ENCODE measurements at places on chromosomes 5 and 9.

DNA sequence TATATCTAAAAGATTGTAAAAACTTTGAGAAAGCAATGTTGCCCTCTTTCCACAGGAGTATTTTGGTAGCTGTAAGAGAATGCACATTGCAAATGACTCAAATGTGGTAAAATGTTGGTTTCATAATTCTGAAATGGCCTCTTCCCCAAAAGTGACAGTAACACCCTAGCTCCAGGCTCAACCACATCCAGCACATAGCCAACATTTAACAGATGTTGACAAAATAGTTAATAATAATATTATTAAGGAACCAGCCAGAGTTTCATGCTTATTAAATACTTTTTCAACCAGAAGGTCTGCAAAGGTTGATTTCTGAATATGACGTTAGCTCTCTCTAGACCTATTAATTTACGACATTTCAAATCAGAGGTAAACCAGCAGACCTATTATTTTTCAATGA, 1.3 kb downstream of the ANXA1 start:
- no peaks in the 10 kb centered on the region for H3K36me3 ChIP-seq
- H3K4me1 ChIP-seq = peaks cover 4% of the 10 kb centered on the region
- DNase-seq = no peak
- no peak overlapping the region for H3K27ac ChIP-seq
- H3K4me3 ChIP-seq = no peak overlapping the region

GRCh38 chr5:172321593-172321992, 38.0 kb upstream of the UBTD2 start:
- peaks cover 16% of the 10 kb centered on the region for H3K4me1 ChIP-seq
- no peak for DNase-seq

DNA sequence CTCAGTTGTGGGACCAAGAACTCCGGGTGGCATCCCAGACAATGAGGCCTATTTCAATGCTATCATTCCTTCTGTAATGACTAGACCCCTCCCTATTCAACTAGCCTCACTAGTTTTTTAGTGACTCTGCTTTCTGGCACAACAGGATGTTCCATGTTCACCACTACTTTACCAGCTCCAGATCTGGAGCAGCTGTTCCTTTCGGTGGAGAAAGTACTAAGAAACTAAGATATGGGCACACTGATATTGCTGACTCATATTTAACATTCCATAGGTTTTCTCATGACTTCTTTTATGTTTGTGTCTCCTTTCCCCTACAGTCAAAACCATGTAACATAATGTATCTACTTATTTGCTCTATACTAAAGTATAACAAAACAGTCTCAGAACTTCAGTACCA, 24.1 kb downstream of the IL33 start:
- H3K27ac ChIP-seq = no peak overlapping the region
- H3K36me3 ChIP-seq = no peaks in the 10 kb centered on the region
- H3K4me3 ChIP-seq = no peak overlapping the region
- no peak for DNase-seq

DNA sequence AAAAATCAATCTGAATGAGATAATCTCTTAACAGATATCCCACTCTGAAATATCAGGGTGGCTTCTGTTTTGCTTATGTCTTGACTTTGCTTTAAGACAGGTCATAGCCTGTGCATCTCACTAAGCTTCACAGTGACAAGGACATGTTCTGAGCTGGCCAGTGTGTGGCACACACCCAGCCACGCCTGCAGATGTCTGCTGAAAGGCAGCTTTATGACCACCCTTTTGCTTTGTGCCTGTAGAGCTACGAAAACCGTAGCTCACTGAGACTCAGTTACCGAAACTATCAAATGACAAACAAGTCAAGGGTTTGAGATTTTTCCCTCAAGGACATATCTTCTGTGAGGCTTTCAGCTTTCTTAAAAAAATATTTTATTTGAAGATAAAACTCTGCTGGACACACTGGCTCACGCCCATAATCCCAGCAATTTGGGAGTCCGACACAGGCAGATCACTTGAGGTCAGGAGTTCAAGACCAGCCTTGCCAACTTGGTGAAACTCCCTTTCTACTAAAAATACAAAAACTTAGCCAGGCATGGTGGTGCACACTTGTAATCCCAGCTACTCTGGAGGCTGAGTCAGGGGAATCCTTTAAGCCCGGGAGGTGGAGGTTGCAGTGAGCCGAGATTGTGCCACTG, 233.2 kb downstream of the SPATA31A1 start:
- H3K4me3 ChIP-seq = no peak overlapping the region
- no peak for DNase-seq
- no peak overlapping the region for H3K27ac ChIP-seq
- no peaks in the 10 kb centered on the region for H3K36me3 ChIP-seq

DNA sequence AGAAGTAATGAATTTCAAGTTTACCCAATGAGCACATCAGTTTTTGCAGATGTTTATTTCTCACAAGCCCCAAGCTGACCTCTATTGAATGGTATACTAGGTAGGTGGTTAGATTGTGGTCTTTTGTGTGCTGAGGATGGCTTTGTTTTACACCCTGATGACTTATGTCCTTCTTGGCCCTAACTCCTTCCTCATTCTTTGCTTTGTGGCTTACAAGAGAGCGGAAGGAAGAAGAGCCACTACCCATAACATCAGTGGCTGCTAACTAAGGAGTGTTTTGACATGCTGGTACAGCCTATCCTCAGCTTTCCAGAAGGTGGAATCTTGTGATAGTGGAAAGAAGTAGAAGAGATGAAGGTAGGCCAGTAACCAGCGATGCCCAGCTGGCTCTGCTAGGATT, 85.7 kb upstream of the NTRK2 start:
- H3K27me3 ChIP-seq = no peaks in the 10 kb centered on the region
- no peak overlapping the region for H3K4me3 ChIP-seq
- no peak for DNase-seq

GRCh38 chr5:139689631-139690063, 41.5 kb downstream of the CXXC5 start:
- peak overlapping the region; percentile 77 for H3K27ac ChIP-seq
- peaks cover 4% of the 10 kb centered on the region for H3K36me3 ChIP-seq
- DNase-seq = no peak
- H3K4me3 ChIP-seq = peak overlapping the region; percentile 54

GRCh38 chr9:82153032-82153431, 164.5 kb downstream of the SPATA31D1 start:
- no peak overlapping the region for H3K27ac ChIP-seq
- no peak for DNase-seq
- peaks cover 6% of the 10 kb centered on the region for H3K4me1 ChIP-seq
- peaks cover 2% of the 10 kb centered on the region for H3K36me3 ChIP-seq
- no peaks in the 10 kb centered on the region for H3K27me3 ChIP-seq
- no peak overlapping the region for H3K4me3 ChIP-seq

GRCh38 chr9:120697448-120697847, 16.8 kb downstream of the MEGF9 start:
- peaks cover 23% of the 10 kb centered on the region for H3K4me1 ChIP-seq
- no peak for DNase-seq
- no peaks in the 10 kb centered on the region for H3K27me3 ChIP-seq
- peaks cover 2% of the 10 kb centered on the region for H3K36me3 ChIP-seq

DNA sequence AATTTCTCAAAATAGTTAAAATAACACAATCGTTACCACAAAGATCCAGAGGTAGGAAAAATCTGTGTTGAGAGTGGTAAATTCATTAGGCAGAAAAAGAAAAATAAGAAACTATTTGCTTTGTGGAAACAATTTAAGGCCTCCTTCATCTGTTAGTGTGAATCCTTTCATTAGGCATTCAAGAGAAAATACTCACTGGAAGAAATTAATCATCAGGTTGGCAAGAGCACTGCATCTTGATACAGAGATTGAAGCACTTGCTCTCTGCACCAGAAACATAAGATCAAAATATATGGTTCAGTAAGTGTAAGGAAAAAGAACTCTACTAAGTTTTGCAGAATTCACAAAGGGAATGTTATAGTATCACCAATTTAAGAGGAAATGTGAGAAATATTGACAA, 44.4 kb downstream of the TTC39B start:
- no peak for DNase-seq
- no peaks in the 10 kb centered on the region for H3K4me1 ChIP-seq
- no peaks in the 10 kb centered on the region for H3K27me3 ChIP-seq
- no peak overlapping the region for H3K4me3 ChIP-seq
- H3K27ac ChIP-seq = no peak overlapping the region
- H3K36me3 ChIP-seq = no peaks in the 10 kb centered on the region

DNA sequence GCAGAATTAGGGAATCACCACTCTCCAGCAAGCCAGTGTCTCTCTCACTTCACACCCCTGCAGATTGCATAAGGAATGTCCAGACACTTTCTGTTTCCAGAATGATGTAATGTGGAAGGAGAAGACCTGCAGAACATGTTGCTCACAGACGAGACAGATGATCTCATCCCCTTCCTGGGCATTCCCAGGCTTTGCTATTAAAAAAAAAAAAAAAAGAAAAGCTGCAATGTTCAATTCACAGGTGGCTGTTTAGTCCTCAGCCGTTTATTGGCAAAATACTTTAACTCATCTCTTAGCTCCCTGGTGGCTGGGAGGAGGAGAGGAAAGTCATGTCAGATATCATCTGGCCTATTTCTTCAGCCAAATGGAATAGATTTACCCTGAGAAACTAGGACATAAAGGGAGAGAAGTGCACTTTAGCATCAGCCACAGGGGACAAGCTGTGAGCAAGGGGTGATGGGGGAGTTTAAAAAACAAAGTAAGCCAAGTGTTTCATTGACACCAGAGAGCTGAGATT, 95.9 kb upstream of the TNC start:
- DNase-seq = no peak
- H3K4me3 ChIP-seq = no peak overlapping the region
- no peaks in the 10 kb centered on the region for H3K36me3 ChIP-seq

DNA sequence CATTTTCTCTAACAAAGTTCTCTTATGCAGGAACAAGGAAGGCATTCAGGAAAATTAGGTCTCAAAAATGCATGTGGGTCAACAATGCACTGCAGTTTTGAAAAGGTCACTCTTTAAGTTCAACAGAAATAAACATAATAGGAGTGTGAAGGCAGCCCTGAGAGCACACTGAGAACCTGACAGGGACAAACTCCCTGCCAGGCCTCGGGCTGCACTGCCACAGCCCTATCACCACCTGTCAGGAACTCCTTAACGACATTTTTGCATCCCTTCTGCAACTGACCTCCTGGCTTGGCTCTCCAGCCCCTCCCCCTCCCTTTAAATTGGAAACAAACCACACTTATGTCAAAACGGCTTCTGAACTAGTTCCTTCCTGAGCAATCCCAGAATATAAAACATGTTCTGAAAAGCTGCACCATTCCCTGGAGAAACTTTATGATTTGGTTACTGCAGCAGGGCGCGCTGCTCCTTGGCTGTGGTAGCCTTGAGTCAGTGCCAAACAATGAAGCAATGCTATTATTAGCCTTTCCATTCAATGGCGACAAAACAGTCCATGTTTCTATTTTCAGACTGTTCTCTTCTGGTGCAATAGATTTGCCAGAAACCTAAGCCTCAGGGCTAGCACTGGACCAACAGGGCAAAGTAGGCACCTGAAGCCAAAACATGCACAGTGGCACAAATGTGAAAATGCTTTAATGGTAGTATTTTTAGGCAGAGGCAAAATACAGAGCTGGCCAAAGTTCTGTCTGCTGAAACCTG, 160.1 kb upstream of the ZNF608 start:
- H3K27ac ChIP-seq = no peak overlapping the region
- H3K4me3 ChIP-seq = no peak overlapping the region
- H3K27me3 ChIP-seq = no peaks in the 10 kb centered on the region
- peaks cover 23% of the 10 kb centered on the region for H3K4me1 ChIP-seq

- H3K36me3 ChIP-seq = peaks cover 9% of the 10 kb centered on the region
- DNase-seq = no peak
- peaks cover 41% of the 10 kb centered on the region for H3K4me1 ChIP-seq
These were observed 1.9 kb downstream of the DPM2 start for GRCh38 chr9:127935765-127936221.

DNA sequence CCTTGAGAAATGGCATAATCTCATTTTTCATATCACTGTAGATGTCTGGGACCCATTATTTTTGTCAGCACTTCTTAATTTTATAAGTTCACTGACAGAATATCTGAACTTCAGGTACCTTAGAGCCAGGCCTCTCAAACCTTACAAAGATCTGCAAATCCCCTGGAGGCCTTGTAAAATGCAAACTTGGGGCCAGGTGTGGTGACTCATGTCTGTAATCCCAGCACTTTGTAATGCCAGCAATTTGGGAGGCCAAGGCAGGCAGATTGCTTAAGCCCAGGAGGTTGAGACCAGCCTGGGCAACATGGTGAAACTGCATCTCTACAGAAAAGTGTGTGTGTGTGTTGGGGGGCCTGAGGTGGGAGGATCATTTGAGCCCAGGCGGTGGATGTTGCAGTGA, 30.8 kb downstream of the RASGRF2 start:
- DNase-seq = no peak
- H3K27me3 ChIP-seq = no peaks in the 10 kb centered on the region
- no peak overlapping the region for H3K4me3 ChIP-seq

DNA sequence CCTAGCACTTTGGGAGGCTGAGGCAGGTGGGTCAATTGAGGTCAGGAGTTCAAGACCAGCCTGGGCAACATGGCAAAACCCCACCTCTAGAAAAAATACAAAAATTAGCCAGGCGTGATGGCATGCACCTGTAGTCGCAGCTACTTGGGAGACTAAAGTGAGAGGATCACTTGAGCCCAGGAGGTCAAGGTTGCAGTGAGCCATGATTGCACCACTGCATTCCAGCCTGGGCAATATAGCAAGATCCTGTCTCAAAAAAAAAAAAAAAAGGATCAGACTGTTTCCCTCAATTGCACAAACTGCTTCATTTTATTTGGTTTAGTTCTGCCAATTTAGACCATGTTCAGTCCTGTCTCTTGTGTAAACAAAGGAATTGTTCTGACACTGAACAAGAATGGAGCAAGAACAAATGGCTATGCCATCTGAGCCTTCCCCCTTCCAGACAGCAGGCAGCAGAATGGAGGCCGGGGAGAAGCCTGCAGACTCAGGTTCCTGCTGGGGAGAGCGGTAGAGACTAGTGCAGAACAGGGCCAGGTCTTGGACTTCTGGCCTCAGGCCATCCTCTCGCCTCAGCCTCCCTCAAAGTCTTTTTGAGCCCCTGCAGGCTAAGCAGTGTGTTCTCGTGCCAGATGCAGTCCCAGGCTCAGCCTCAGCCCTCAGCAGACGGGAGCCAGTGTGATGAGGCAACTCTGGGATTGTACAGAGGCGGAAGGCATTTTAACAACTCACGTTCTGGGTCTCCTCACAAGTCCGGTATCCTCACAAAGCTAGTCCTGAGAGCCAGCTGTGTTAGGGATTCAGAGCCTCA, 18.2 kb downstream of the HNRNPH1 start:
- H3K27me3 ChIP-seq = no peaks in the 10 kb centered on the region
- H3K36me3 ChIP-seq = peaks cover 25% of the 10 kb centered on the region

DNA sequence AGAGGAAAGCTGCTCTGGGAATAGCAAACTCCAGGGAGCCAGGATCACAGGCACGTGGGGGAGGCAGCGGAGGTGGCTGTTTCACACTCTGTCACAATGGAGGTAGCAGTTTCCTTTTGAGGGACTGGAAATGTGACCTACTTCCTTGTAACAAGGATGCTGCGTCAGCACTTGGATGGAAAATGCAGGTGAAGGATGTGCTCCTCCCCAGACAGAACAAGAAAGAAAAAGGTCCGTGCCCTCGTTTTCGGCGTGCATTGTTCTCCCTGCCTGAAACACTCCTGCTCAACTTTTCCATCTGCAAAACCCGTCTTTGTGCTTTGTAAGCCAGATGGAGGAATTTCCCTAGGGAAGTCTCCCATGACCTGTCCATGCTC, 55.1 kb upstream of the SH3PXD2B start:
- H3K36me3 ChIP-seq = peaks cover 6% of the 10 kb centered on the region
- H3K27me3 ChIP-seq = peaks cover 19% of the 10 kb centered on the region
- no peak for DNase-seq
- H3K4me3 ChIP-seq = no peak overlapping the region
- H3K4me1 ChIP-seq = no peaks in the 10 kb centered on the region
- no peak overlapping the region for H3K27ac ChIP-seq

Measured in memory B cell (primary cell).